Panc1 (cell line): ENCODE measurements at places on chromosomes 16 and 17. TPM values are rescaled to one million over a fixed set of nuclear protein-coding genes. Genes with fewer than 3 reads are reported as not detected.
A peak's percentile ranks its signal among the peaks of the same experiment; 100 is the strongest.

DNA sequence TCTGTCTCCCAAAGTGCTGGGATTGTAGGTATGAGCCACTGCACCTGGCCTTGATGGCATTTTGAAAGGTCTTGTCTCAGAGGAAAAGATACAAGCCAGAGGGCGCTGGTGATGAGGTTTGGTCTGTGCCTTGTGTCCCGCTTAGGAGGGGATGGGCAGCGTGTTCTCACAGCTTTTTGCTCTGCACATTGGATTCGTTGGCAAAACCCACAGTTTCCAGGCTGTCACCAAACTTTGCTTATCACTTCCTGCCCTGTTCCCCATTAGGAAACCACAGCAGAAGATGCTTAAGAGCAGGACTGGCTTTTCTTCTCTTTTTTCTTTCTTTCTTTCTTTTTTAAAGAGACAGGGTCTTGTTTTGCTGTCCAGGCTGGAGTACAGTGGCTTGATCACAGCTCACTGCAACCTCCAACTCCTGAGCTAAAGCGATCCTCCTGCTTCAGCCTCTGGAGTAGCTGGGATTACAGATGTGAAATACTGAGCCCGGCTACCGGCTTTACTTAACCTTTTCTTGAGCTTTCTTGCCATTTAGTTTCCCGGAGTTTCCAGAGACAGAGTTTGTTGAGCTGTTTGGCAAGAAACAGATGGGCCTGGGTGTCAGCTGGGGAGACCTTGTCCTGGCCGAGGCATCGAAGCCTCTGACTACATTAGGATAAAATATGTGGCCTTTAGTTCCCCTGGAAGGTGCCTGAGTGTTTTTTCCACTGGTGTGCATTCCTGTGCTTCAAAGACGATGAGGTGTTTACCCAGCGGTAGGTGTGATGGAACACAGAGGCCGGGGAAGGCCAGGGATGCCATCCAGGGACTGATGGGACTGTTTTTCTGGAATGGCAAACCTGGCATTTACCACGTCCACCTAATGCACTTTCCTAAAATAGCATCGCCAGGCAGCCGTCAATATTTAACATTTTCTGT, 112.9 kb downstream of the ABCC1 start:
- DNase-seq, result no peak

GRCh38 chr16:8962393-8963009, 1.2 kb downstream of the USP7 start:
- DNase-seq, result no peak

- DNase-seq, result no peak
Measured at GRCh38 chr16:47254756-47255155, 111.0 kb upstream of the NETO2 start.

- DNase-seq, result no peak
Measured at GRCh38 chr16:85436636-85437165, 176.4 kb upstream of the GSE1 start.

- DNase-seq, result no peak
Measured at GRCh38 chr16:64292953-64293352, 828.9 kb downstream of the CDH11 start.

DNA sequence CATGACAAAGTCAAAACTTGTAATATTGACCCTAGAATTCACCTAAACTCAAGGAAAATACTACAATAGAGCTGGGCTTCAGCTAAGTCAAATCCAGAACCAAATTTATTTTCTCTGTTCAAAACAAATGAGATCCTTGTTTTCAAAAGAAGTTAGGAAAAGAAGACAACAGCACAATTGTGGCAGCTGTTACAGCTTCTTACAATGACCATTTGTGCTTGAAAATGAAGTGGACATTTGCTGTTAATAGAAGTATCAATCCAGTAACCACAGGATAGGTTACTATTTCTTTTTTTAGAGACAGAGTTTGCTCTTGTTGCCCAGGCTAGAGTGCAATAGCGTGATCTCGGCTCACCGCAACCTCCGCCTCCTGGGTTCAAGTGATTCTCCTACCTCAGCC, 44.4 kb downstream of the APPBP2 start:
- DNase-seq, result no peak

GRCh38 chr17:60089096-60089806, 10.5 kb upstream of the HEATR6 start:
- no peak for DNase-seq

- DNase-seq, result no peak
Measured at GRCh38 chr17:60542071-60542470, 16.0 kb upstream of the APPBP2 start.

GDPD3 gene
- total RNA-seq, result 2.5 TPM

GRCh38 chr16:12425134-12425941, 378.3 kb downstream of the CPPED1 start:
- no peak for DNase-seq

GRCh38 chr16:73798471-73798870, 498.1 kb upstream of the PSMD7 start:
- DNase-seq, result no peak

- DNase-seq, result no peak
Measured at GRCh38 chr16:62240722-62241121, 204.5 kb upstream of the CDH8 start.

GRCh38 chr17:10243883-10244844, 45.8 kb upstream of the GAS7 start:
- no peak for DNase-seq

DNA sequence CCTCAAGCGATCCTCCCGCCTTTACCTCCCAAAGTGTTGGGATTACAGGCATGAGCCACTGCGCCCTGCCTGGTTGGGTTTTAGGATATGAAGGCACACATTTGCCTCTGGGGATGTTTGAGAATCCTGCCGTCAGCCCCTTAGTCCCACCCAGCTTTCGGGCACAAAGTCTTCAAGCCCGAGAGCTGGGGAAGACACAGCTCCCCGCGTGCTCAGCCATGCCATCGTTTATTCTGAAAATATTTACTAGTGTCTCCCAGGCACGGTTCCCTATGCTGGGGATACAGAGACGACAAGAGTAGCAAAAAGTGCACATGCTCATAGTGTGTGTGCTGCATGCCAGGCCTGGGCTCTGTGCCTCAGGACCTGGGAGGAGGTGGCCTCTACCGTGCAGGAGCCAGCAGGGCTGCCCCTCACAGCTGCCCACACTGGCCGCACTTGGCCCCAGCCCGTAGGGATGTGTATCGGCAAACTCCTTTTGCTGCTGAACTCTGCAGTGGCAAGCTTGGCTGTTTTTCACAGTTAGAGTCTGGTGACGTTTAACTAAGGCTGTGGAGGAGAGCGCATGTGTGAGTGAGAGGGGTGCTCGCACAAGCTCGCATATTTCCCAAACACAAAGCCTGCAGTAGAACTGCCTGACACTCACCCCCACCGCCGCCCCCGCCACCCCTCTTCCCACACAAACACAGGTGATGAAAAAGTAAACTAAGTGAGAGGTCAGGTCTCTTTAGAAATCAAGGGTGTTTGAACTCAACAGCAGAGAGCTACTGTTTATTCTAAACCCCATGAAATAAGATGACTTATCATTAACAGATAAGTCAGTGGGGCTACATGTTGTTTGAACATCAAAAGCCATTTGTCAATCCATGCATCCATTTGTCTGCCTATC, 266.4 kb downstream of the MRTFB start:
- DNase-seq, result no peak

- no peak for DNase-seq
Measured at GRCh38 chr17:50330151-50330775, 15.7 kb upstream of the XYLT2 start.

GLP2R gene
- 0.08 TPM for total RNA-seq

- no peak for DNase-seq
Measured at GRCh38 chr17:46024590-46024989, 25.5 kb downstream of the STH start.

RNF157 gene
- total RNA-seq, result 4.0 TPM

TIMP2 gene
- total RNA-seq, result 62.4 TPM

DNA sequence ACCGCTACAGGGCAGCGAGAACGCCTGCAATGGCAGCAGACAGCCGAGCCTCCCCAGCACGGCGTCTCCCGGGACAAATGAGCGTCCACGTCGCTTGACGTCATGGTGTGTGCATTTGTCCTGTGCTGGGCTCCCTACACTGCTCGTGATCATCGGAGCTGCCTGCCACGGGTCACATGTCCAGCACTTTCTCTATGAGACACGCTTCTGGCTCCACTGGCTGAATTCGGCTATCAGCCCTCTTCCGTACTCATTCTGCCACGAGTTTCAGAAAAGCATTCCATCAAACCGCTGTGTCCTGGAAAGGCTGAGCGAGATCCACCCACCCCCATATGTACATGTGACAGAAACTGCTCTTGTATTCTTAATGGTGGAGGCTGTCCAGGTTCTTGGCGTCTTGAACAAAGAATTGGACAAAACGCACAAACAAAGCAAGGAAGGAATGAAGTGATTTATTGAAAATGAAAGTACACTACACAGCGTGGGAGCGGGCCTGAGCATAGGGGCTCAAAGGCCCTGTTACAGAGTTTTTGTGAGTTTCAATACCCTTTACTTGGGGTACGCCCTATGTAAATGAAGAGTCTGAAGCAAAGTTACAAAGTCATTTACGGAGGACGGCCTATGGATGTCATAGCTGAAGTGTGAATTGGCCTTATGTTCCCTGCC, 28.5 kb upstream of the SHCBP1 start:
- DNase-seq, result no peak

SPATA32 gene
- total RNA-seq, result 0.26 TPM

DNA sequence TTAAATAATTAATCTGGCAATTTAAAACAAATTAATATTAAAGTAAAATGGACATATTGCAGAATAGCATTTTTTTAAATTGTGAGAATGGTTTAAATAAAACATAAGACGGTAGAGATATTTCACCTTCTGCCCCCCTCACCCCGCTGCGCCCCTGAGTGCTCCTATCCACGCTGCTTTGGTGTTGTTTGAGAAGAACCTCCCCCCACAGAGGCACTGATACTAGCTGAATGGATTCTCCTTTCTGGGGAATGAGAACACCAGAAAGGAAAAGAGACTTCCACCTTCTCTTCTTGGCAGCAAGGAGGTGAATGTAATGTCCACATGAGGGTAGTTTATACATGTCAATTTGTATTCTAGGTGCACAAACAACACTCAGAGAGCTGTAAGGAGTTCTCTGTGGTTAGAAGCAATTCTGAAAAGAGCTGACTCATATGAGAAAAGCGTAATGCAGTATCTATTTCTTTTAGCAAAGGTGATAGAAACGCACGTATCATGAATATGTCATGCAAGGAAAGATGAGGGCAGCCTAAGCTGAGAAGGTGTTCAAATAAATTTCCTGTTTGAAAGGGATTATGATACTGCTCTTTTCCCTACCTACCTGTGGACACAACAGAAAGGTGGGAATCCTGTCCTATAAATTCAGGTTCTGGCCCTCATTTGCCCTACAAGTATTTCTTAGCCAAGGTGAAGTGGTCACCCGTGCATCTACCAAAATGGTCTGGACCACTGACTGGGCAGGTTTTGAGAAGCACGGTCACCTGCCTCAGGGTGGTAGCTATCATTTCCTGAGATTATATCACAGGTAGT, 126.9 kb downstream of the PARN start:
- no peak for DNase-seq

GRCh38 chr17:74454197-74455024, 12.0 kb upstream of the CD300A start:
- DNase-seq, result no peak

GRCh38 chr17:45277216-45277849, 15.4 kb upstream of the SPATA32 start:
- peak; percentile 54 for DNase-seq

DNA sequence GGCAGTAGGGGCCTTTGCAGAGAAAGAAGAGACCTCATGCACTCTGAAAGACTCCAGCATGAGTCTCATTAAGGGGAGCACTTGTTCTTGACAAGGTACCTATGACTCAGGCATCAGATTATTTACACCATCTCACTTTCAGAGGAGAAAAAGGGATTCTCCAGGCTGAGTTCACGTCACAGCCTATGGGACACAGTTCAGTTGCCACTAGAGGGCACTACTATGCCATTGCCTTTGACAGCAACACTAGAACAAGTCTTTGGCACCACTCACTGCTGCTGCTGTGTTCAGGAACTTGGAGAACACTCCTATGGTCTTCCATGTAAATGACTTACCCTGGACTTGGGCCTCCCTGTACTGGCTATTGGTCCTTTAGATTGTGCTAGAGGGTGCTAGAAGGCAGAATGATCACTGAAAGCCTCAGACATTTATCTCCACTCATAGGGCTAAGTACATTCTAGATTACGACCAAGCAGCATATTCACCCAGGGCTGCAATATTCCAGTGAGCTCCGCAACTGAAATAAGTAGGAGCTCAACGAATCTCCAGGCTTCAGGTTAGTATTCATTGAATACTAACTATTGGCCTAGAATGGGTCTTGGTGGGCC, 225.1 kb upstream of the CA10 start:
- peak; percentile 25 for DNase-seq

- DNase-seq, result no peak
Measured at GRCh38 chr17:7114875-7115614, 423 bp upstream of the ASGR2 start.

DNA sequence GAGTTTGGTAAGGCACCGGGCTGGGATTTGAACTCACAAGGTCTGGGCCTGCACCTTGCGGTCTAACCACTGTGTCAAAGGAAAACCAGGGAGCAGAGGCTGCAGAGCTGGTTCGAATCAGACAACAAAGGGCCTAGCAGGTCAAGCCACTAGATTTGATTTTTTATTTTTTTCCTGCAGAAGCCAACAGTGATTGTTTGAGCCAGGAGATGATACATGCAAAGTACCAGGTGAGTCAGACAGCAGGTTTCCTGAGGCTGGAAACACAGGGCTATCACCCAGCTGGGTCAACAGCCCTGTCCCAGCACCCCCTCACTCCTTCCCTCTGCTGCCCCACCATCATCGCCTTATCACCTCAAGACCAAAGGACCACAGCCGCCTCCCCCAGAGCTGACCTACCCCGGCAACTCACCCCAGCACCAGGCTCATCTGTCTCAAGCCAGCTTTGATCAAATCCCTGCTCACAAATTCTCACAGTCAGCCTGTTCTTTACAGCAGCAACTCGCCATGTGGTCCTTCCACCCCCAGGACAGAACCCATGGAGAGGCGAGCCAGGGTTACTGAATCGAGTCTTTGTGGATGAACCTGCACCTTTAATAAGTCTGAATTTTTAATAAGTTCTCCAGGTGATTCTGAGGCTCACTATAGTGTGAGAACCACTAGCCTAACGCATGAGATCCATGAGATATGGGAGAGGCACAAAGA, 13.0 kb upstream of the KRT19 start:
- DNase-seq, result no peak

ATP2A3 gene
- 29.7 TPM for total RNA-seq

DNA sequence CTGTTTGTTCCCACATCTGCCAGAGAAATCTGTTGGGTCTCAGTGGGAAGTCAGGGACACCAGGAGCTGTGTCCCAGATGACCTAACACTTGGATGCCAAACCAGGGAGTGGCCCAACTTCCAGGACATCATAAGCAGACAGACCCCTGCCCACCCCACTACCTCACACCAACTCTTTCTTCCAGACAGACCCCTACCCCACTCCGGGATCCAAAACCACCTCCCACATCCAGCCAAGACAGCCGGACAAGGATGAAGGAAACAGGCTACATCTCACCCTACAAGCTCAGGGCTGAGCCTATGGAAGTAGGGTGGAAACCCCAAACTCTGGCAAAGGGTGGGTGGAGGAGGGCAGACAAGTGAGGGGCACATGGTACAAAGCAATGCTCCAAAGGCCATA, 3.6 kb downstream of the HDAC5 start:
- DNase-seq, result no peak

DNA sequence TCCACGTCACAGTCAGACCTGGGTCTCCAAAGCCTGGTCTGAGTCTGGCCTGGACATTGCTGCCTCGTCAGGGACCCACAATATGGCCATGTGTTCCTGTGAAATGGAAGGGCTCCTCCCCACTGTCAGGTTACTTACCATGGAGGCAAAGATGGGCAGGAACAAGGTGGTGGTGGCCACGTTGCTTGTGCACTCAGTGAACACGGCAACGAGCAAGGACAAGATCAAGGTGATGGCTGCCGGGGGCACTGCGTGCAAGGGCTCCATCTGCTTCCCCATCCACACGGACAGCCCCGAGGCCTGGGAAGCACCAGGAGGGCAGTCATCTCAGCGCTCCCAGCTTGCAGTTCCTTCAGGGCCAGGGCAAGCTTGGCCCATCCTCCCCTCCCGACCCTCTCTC, 22.5 kb downstream of the SLC13A5 start:
- DNase-seq, result no peak
